ENCODE measurements at places on chromosomes 1 and 21.

DNA sequence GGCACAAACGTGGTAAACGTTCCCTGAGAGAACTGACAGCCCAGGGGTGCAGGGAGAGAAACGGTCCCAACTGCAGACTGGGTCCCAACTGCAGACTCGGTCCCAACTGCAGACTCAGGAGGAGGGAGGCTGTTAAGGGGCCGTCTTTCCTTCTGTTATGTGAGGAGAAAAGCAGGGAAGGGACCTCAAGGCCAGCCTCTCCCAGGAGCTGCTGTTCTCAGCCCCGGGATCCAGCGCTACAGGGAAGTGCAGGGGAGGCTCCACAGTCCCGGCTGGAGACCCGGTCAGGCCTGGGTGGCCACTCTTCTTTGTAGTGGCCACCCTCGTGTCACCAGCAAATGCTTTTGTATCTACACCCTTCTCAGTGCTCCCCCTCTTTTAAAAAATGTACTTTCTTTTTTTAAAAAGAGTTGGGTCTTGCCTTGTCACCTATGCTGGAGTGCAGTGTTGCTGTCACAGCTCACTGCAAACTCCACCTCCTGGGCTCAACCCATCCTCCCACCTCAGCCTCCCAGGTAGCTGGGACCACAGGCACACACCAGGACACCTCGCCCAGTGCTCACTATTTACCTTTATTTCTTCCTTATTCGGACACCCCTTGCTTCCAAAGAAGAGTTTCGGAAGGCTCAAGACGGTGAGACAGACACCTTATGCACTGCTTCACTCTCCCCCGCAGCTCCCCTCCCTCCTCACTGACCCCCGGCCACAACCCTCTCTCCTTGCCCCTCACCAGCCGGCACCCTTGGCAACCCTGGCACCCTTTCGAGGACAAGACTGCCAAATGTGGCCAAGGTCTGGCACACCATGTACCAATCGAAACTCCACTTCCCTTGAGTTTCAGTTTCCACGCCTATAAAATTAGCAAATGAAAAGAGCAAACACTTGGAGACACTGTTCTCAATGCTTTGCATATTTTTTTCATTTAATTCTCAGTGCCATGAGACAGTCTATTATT lies 21.8 kb downstream of the CAPN2 start:
- DNase-seq = no peak

DNA sequence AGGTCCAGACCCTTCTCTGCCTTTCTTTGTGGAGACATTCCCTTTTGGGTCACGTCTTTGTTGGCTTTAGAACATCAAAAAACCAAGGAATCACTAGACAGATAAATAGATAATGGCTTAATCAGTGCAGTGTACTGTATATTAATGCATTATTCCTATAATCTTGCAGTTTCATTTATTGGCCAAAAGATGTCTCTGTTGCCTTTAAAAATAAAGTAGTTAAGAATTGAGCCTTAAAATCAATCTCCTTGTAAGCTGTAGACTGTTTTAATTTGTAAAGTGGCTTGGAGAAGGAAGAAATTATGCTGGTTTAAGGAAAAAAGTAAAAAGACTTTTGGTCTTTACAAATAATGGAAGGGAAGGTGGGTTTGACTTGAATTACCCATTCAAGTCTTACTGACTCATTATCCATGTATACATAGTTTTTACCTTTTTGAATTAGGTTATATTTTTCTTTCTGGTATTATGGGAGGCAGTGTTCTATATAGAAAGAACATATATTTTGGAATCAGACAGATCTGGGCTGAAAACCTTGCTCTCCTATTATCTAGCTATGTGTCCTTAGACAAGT lies 84.6 kb downstream of the VPS13D start:
- peak; percentile 39 for DNase-seq

- DNase-seq = peak; percentile 26
These were observed 212.8 kb upstream of the RAB4A start for GRCh38 chr1:229058111-229058561.

DNA sequence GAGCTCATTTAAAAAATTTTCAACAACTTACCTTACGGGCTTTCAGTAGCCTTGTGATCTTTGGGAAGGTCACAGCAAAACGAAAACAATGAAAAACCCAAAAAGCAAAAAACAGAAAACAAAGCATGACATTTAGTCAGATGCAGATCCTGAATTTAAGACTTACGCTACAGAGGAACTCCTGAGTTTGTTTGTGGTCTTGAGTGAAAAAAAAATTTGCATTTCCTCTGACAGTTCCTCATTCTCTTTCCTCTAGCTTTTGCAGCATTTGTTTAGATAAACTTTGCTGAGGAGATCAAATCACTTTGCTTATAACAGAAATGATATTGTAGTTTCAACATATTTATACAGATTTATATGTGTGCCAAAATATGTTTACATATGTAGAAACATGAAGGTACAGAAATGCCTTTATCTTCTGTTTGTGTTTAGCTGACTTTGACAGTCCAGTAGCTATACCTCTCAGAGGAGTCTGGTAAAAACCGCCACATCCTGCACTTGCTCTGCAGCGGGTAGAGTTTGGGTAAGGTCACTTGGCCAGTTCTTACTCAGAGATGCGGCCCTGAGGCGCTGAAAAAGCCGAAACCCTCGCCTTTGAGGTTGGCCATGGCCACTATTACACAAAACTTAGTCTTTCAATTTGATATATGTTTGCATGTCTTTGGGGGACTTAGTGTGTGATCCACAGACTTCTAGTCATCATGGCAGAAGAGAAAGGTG lies 142.5 kb downstream of the TNR start:
- DNase-seq = no peak

DNA sequence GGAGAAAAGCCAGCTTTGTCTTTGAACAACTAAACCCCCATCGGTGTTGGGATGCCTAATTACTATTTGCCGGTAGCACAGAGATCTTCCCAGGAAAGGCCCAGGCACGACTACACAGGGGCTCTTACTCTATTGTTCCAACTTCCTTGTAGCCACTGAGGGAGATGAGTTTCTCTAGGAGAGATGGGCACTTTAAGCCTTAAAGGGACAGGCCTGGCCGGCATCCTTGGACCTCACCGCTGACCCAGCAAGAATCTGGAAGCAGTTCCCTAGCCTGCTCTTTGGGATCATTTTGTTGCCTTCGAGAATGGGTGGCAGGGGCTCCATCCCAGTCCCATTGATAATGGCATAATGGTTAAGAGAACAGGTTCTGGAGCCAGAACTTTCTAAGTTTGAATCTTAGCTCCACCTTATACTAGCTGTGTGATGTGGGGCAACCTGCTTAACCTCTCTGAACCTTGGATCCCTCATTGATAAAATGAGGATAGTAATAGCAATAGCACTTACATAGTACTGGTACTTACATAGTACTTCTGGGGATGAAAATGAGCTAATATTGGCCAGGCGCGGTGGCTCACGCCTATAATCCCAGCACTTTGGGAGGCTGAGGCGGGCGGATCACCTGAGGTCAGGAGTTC lies 239.1 kb upstream of the TMEM51 start:
- DNase-seq = no peak

DNA sequence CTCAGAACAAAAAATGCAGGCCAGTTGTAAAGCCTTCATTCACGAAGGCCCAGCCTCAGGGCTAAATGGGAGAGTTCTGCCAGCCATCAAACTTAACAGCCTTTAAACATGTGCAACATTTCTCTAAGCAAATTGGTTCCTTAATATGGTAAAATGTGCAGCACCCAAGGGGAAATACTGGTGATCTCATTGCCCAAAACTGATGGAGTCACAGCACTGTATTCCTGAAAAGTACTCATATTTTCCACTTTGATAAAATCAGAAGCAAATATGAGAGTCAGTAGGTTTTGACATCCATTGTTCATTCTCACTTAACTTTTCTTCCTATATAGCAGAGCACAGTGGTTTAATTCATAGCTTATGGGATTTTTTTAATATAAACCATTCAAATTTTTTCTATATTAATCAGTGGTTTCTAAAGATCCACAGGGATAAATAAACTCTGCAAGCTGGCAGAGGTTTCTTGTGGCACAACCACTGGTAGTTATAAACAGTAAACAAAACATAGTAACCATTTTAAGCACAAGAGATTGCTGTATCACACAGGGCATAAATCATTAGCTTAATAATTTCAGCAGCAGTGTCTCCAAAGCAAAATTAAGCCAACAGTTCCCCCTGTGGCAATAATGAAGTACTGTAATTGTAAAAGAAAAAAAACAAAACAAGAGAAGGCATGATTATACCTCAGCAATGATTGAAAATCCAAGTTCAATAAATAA lies 106.9 kb upstream of the LYPLAL1 start:
- DNase-seq = no peak

- no peak for DNase-seq
These were observed 14.2 kb downstream of the VPS13D start for GRCh38 chr1:12244078-12244477.

DNA sequence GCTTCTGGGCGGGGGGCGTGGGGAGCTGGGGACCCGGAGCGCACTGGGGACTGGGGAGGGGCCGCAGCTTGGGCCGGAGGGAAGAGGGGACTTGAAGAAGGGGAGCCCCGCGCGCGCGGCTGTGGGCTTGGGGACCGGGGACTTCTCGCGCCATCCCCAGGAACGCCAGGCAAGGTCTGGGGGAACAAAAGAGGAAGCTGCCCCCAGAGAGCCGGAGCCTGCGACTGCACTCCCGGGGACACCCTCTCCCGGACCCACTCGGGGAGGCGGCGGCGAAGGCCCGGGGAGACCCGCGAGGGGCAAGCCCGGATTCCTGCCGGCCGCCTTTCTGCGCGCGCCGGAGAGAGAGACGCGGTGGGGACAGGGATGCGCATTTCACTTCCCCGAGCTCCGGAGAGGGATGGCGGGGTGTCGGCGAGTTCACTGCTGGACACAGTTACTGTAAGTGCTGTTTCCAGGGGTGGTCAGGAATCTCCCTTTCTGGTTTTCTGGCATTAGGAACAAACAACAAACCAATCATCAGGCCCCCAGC lies 732 bp downstream of the ABCG1 start:
- peak; percentile 43 for DNase-seq

GRCh38 chr1:65056866-65057265 lies 90.5 kb upstream of the JAK1 start:
- DNase-seq = no peak

DNA sequence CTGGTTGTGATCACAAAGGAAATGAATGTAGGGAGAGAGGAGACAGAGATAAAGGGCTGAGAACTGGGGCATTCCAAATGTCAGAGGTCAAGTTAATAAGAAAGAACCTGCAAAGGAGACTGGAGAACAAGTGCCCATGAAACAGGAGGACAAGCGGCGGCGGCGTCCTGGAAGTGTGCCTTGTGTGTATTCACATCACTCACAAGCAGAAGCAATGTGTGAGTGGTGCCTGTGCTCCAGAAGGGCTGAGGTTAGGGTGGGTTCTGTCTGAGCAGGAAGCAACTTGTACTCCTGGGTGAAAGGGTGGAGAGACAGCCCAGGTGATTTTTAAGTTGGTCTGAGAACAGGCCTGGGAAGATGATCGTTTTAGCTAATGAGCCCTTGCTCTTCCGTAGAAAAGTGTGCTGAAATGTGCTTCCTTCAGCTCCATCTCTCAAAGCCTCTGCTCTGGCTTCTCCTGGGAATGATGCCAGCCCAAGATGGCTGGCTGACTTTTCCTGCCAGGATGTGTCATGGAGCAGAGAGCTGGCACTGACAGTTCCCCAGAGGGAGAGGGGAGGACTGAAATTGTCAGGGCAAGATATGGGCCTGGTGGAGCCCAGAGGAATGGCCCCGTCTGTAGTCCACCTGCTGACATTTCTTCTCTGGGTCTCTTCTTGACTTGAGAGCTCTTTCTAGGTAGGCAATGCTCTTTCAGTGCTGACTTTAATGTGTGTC lies 25.1 kb upstream of the PLEKHA6 start:
- no peak for DNase-seq

DNA sequence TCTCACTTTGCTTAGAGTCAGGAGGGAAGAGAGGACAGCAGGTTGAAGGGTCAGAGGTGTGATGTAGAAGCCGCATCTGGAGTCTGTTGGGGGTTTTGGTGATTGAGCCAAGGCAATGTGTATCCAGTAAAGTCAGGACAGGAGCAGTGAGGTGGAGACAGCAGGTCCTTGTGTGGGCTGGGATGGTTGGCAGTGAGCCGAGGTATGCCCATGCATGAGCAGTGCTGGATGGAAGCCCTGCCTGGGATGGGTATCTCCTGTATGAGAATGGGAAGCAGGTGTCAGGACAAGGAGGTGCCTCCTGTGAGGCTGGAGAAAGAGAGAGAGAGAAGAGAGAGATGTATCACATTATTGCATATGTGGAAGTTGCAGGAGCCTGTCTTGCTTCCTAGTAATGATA lies 90.0 kb downstream of the OBSCN start:
- DNase-seq = no peak

- DNase-seq = no peak
These were observed 31.7 kb upstream of the CD55 start for GRCh38 chr1:207289756-207290155.

DNA sequence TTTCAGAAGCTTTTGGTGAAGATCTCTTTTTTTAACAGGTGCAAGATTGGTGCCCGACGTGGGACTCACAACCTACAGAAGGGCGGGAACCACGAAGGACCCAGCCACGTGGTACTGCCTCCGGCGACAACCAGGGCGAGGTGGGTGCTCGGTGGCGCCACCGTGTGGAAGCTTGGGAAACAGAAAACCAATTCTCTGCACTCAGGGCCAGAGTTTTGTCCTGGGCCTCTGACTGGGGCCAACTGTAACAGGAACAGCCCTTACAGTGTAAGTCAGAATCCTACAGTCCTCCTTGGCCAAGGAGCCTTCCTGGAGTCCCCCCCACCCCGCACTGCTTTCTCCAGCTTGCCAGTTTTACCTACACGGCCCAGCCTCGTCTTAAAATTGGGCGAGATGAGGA lies 11.6 kb upstream of the S100A7A start:
- peak; percentile 54 for DNase-seq

DNA sequence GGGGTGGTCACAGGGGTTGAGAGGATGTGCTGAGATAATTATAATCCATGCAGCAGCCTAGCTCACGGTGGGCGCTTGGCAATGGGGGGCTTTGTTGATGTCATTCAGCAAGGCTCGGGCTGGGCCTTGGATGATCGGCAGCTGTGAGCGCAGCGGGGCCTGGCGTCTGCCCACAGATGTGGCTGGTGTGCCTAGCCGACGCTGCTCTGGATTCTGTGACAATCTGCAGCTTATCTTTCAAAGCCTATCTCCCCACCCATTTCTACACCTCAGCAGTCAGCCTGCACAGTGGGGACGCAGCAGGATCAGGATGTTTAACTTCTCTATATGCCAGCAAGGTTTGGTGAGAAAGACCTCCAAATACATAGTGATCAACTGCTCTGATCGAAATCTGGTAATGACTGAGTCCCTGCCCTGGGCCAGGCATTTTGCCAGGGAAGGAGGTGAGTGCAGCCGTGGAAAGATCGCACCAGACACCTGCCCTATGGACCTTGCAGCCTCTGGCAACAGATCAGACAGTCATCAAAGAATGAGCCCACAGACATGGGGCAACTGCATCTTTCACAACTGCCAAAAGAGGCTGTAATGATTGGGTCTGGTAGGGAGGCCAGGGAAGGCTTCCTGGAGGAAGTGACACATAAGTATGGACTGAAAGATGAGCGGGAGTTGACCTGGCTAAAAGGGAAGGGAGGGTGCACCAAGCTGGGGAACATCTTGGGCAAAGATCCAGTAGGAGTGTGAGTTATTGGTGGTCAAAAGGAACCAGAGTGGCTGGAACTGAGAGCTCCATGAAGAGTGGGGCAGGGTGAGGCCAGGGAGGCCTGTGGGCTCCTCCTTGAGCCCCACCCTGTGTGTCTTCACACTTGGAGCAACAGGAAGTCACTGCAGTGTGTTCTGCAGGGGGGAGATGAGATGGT lies 35.3 kb downstream of the EPHB2 start:
- DNase-seq = peak; percentile 41

GRCh38 chr1:173276922-173277800 lies 70.0 kb upstream of the TNFSF4 start:
- no peak for DNase-seq

GRCh38 chr1:228754646-228755268 lies 19.5 kb downstream of the RHOU start:
- no peak for DNase-seq
